Activated T-cell treated with anti-CD3 and anti-CD28 coated beads, Interleukin-2, amount 50 U/mL, for 24 hours (primary cell): ENCODE measurements at places on chromosomes 4 and X.

GRCh38 chr4:106762666-106763443 lies 273.3 kb downstream of the DKK2 start:
- no peak for DNase-seq

- DNase-seq, result no peak
Observed at GRCh38 chr4:2069161-2069971, 10.2 kb downstream of the NAT8L start.

- no peak for DNase-seq
Observed at GRCh38 chr4:30399476-30399875, 320.7 kb upstream of the PCDH7 start.

DNA sequence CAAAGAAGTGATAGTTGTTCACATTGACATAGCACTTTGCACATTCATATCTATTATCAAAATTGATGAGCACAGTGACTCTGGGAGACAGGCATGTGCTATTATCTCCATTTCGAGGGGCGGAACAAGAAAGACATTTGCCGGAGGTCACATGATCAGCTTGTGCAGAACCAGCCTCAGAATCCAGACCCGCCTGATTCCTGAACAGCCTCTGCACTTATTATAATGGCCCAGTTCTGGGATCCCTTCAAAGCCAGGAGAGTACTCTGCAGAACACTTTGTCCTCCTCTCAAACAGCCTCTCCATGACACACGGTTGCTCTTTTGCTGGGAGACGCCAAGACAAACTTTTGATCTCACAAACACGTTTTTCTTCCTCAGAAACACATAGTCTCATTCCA lies 48.4 kb downstream of the RWDD4 start:
- no peak for DNase-seq

DNA sequence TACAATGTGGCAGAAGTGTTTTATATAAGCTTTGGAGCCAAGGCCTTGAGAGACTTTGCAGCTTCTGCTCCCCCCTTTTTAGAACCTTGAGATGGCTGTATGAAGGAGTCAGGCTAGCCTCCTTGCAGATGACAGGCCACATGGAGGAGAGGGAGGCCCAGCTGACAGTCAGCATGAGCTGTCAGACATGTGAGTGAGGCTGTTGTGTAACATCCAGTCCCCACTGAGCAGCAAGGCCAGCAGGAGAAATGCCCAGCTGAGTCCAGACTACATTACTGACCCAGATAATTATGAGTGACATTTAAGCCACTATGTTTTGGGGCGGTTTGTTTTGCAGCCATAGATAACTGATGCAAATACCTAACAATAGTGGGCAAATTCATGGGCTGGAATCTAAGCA lies 515.3 kb upstream of the ARX start:
- no peak for DNase-seq
